ENCODE measurements at places on chromosomes 13 and 19.

GRCh38 chr19:14015524-14016035, 9.5 kb upstream of the RFX1 start:
- DNase-seq = peak; percentile 53

- DNase-seq = no peak
Measured at GRCh38 chr13:77397636-77398035, 70.7 kb upstream of the MYCBP2 start.

GRCh38 chr19:18428173-18428786, 9.1 kb downstream of the SSBP4 start:
- DNase-seq = no peak

GRCh38 chr13:45364876-45365557, 24.0 kb upstream of the TPT1 start:
- DNase-seq = no peak

DNA sequence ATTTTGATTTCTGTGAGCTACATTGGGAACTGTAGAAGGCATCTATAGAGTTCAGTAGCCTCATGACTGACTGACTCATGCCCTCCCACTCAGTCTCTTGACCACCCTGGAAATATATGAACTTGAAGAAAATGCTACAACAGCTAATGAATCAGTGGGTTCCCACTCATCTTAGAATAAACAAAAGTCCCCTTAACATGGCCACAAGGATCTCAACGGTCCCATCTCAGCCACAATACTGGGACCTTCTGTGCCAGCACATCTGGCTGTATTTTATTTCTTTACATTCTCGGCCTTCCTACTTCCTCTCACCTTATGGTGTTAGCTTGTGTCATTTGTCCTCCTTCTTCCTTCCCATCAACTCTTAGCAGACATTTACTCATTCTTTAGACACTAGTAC, 619.8 kb downstream of the DCT start:
- peak; percentile 53 for DNase-seq

GRCh38 chr13:100875392-100876043, 200.9 kb upstream of the TMTC4 start:
- DNase-seq = peak; percentile 95

DNA sequence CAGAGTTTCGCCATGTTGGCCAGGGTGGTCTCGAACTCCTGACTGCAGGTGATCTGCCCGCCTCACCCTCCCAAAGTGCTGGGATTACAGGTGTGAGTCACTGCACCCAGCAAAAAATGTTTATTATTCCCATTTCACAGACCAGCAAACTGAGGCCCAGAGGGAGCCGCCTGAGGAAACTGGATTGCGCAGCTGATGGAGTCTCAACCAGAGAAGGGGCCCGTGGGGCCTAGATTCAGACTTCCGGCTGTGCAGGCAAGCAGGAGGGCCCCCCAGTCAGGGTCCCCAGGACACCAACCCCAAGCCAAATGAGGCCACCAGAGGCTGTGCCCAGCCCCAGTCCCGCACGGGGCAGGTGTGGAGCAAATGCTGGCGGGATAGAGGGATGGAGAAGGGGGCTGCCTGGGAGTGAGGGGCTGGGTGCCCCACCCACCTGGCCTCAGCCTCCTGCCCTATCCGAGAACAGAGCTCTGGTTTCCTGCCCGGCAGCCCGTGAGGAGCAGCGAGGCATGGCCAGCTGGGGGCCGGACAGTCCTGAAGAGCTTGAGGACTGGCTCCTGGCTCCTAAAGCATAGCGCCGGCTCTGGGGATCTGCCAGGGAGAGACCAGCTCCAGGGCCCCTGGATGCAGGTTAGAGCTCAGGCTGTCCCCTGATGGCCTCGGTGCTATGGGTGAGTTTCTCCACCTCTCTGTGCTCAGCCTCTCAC, 22.0 kb downstream of the MISP start:
- DNase-seq = peak; percentile 53

DNA sequence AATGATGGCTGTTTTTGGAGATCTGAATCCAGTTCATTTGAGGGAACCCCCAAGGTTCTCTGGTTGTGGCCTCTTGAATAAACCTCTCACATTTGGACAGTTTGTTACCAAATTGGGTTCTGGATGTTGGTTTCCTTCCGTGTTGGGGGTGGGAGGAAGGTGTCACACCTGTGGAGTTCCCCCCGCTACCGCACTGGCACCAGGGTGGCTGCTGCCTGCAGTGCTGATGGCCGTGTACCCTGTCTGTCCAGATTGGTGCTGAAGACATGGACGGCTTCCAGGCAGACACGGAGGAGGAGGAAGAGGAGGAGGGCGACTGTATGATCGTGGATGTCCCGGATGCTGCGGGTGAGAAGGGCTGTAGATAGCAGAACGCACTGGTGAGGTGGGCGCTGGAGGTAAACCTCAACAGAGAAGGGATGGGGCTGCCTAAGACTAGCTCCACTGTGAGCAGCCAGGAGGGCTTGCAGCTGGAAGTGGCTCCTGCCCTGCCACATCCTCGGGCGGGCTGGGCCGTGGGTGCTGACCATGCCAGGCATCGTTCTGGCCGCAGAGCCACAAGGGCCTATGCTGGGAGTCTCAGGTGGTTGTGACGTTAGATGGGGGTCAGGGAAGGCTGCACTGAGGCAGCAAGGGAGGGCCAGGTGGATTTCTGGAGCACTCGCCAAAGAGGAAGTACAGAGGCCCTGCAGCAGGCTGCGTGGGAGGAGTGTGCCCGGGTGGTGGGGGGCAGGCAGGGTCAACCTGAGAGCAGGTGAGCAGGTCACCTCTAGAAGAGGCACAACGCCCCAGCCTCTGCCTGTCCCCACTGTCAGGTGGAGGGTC, 15.4 kb downstream of the UBXN6 start:
- no peak for DNase-seq

DNA sequence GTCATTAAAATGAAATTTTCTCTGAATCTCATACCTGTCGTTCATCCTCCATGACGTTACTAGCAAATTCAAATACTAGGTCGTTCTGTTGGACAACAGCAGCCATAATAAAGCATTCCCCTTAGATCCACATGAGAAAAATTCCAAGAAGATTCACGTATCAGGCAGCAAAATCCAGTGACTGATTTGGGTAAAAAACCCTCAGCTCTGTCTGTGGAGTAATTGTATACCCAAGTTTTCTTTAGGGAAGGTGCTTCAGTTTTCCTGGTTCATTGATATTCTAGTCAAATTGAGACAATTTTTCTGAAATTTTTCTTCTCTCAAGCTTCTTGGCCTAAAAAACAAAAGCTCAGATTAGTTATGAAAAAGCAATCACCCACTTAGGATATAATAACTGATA, 37.2 kb downstream of the ELF1 start:
- DNase-seq = no peak

DNA sequence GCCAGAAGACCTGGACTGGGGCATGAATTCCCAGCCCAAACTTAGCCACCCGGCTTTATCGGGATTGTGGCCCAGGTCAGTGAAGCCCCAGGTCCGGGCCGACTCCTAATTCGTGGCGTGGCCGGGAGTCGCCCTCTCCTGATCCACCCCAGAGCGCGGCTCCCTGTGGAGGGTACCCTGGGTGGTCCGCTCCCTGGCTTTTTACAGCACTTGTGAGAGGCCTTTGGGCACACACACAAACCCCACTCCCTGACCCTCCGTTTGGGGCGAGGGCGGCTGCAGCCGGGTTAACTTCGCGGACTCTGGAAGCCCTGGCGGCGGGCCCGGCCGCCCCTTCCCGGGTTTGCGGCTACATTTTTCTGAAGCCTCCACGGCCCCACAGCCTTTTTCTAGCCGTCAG, 56.4 kb downstream of the ZNF568 start:
- no peak for DNase-seq

GRCh38 chr13:27637289-27637626, 15.6 kb downstream of the POLR1D start:
- DNase-seq = no peak

DNA sequence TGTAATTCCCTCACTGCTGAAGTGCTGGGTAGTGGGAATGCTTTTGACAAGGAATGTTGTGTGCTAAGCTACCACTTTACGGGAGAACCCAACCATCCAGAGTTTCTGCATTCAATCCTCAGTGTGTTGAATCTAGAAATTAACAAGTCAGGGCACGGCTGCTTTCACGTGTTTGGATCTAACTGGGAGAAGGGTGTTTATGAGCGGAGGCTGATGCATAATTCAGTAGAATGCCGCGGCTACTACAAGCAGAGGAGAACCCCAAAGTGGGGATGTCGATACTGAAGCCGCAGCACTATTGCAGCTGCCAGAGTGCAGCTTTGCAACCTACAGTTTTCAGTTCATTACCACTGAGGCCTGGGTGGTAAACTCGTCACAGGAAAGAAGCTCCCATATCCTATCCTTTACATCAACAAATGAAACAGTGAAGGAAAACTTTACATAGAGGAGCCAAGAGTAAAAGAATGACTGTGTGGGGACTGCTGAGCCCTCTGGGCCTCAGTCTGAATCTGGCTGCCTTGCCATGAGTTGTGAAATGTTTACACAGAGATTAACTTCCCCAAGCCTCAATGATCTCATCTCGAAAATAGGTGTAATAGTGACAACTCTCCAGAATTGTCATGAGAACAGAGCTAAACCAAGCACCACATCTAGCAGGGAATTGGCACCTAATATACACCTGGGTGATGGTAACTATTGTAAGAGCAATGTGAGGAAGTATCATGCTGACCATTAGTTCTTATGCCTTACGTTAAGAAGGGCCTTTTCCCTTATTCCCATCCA, 531.7 kb downstream of the MYO16 start:
- no peak for DNase-seq

- DNase-seq = no peak
Measured at GRCh38 chr19:34506026-34506370, 24.4 kb downstream of the WTIP start.

DNA sequence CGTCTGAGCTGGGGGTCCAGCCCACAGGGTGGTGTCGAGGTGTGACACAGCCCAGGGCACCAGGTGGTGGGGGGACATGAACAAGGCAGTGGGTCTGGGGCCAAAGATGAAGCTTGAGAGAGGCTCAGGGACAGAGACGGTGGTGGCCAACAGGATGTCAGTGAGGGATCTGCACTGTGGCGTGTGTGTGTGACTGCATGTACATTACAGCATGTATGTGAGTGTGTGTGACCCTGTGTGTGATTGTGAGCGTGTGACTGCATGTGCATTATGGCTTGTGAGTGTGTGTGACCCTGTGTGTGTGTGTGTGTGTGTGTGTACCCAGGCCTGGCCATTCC, 1.6 kb downstream of the ADAMTS10 start:
- no peak for DNase-seq

GRCh38 chr13:57787058-57787791, 155.7 kb downstream of the PCDH17 start:
- DNase-seq = no peak

DNA sequence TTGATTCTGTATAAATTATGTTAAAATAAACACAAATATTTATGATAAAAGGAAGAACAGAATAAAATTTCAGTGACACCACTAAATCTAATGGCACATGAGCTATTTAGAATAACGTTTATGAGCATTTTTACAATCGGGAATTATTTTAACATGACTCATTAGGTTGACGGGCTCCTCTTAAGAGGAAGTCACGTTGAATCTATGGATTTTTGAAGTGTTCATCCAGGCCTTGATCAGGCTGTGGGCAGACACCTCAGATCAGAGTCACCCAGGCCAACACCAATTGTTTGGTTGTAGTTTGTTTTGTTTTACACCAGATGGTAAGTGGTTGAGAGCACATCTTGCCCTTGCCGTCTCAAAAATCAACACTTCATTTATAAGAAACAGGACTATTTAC, 257.8 kb downstream of the FOXO1 start:
- DNase-seq = no peak

DNA sequence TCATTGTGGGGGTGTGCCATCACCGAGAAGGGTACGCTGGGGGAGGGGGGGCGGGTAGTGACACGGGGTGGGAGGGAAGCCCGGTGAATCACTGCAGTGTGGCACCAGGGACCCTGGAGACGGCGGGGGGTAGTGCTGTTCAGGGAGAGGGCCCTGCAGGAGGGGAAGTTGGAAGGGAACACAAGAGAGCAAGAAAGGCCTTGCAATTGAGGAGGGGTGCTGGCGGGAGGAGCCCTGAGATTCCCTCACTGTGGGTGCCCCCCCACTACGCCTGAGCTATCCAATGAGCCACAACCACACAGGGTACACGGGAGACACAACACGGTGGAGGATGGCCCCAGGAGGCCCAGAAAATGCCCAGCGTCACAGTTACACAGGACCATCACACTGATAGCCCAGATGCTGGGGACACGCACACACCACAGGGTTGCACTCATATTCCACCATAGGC, 516 bp upstream of the ATP1A3 start:
- no peak for DNase-seq

GRCh38 chr13:39044536-39044935, 6.3 kb downstream of the NHLRC3 start:
- no peak for DNase-seq

- no peak for DNase-seq
Measured at GRCh38 chr19:43498233-43498842, 6.2 kb downstream of the PHLDB3 start.

DNA sequence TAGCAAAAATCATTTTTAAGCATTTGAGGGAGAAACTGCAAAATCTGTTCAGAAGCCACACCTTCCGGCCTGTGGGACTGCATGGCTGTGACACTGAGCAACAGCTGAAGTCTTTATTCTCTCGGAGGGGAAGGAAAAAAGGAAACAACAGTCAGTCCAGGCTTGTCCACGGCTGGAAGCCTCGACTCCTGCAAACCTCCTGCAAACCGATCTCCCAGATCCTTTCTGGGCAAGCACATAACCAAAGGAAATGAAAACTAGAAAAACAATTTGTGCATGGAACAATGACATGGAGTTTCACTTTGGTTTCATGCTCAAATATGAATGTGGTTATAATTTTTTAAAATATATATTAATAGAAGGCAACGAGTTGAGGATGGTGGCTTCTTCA, 1.0 kb downstream of the COL4A1 start:
- no peak for DNase-seq

All from renal cortical epithelial cell (primary cell).